ENCODE measurements at places on chromosomes 5 and 9. TPM values are rescaled to one million over a fixed set of nuclear protein-coding genes. Genes with fewer than 3 reads are reported as not detected.

DNA sequence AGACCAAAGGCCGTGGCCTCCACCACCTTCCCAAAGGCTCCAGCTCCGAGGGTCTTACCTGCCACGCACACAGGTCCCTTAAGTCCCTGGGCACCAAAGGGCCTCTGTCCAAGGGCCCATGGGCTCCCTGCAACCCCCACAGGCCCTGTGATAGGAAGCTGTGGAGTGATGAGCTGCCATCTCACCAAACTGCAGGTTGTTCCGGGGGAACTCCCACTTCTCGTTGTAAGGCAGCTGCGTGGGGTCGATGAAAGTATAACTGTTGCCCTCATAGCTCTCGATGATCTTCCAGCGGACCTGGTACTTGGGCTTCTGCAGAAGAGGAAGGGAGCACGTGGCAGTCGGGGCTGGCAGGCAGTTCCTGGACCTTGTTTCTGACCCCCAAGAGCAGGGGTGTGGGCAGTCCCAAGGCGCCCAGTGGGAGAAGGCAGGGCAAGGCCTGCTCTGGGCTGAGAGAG lies 24.8 kb downstream of the CSF1R start:
- DNase-seq = no peak
- H3K27ac ChIP-seq = no peak overlapping the region
- H3K4me1 ChIP-seq = no peaks in the 10 kb centered on the region
- H3K4me3 ChIP-seq = no peak overlapping the region

DNA sequence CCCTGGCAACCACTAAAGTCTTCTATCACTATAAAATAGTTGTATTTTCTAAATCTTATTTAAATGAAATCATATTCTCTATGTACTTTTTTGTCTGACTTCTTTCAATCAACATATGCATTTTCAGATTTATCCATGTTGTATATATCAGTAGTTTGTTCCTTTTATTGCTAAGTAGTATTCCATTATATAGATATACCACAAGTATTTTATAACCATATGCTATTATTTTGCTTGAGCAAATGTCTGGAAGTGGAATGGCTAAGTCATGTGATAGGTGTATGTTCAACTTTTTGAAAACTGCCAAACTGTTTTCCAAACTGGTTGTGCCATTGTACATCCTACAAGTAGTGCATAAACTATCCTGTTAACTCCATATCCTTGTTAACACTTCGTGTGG lies 131.1 kb downstream of the CWC27 start:
- no peak for DNase-seq
- no peaks in the 10 kb centered on the region for H3K27me3 ChIP-seq
- no peak overlapping the region for H3K4me3 ChIP-seq
- no peaks in the 10 kb centered on the region for H3K36me3 ChIP-seq
- no peak overlapping the region for H3K27ac ChIP-seq
- H3K4me1 ChIP-seq = no peaks in the 10 kb centered on the region

TTC23L gene
- total RNA-seq = 1.3 TPM

- DNase-seq = no peak
- no peaks in the 10 kb centered on the region for H3K27me3 ChIP-seq
- no peak overlapping the region for H3K27ac ChIP-seq
- H3K4me1 ChIP-seq = no peaks in the 10 kb centered on the region
- no peak overlapping the region for H3K4me3 ChIP-seq
These were observed 25.9 kb upstream of the AP3B1 start for GRCh38 chr5:78320401-78320800.

GGTA1 gene
- total RNA-seq = 11.4 TPM

DNA sequence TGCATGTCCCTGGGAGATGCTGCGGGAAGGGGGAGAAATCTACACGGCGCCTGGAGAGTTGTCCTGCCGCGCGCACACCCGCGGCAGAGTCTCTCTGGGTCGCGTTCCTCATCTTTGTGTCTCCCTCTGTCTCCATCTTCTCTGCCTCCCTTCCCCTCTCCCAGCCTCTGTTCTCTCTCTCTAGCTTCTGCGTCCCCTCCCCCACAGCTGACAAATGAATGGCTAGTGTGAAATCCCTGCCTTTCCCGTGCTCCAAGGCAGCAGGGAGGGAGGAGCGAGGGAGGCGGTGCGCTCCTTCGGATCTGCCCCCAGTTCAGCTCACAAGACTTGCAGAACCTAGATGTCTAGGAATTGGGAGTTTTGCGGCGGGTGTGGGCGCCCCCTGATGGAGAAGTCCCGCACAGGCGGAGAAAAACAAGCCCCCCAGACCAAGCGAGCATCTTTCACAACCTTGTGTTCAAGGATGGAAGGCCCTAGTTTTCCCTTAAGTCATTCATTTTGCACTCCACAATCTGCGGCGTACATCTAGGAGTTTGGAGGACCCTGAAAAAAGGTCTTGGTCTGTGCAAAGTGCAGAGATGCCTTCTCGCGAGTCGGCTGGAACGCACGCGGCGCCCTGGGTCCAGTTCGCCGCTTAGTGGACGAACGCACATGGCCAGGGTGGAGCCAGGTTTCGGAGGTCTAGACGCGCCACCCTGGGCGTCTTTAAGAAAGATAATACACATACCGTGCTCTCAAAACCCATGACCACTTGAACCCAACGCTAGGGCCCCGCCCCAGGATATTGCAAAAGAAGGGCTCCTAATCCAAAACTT lies 2.0 kb downstream of the VCAN start:
- H3K27me3 ChIP-seq = peaks cover 35% of the 10 kb centered on the region
- DNase-seq = peak; percentile 66
- H3K4me3 ChIP-seq = peak overlapping the region; percentile 53

- no peaks in the 10 kb centered on the region for H3K27me3 ChIP-seq
- H3K4me3 ChIP-seq = peak overlapping the region; percentile 99
- no peaks in the 10 kb centered on the region for H3K36me3 ChIP-seq
- DNase-seq = no peak
- peak overlapping the region; percentile 81 for H3K27ac ChIP-seq
These were observed 910 bp downstream of the TDRD7 start for GRCh38 chr9:97412626-97413385.

NR5A1 gene
- total RNA-seq = not detected

Measured in breast epithelium (tissue), 4 donors.